ENCODE measurements at places on chromosomes 5 and 9. TPM values are rescaled to one million over a fixed set of nuclear protein-coding genes. Genes with fewer than 3 reads are reported as not detected.
A peak's percentile ranks its signal among the peaks of the same experiment; 100 is the strongest.

SPINK4 gene
- total RNA-seq: not detected

GRCh38 chr5:96228408-96228807, 204.6 kb downstream of the PCSK1 start:
- no peak for DNase-seq

GRCh38 chr5:132263548-132264261, 6.2 kb downstream of the PDLIM4 start:
- DNase-seq: peak; percentile 22

DNA sequence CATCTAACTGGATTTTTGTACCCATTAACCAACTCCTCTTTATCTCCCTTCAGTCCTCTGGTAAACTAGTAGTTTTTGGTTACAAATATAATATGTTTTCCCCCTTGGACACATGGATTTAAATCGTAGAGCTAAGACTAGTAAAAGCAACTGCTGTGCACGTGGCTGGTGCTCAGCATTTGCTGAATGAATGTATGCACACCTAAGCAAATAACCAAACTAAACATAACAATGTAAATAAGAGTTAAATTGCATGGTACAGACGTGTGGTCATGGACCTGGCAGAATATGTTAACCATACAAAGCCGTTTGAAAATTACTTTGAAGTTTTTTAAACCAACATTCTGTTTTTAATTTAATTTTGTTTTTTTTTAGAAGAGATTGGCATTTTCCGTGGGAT, 65.2 kb upstream of the FYB1 start:
- DNase-seq: no peak

DNA sequence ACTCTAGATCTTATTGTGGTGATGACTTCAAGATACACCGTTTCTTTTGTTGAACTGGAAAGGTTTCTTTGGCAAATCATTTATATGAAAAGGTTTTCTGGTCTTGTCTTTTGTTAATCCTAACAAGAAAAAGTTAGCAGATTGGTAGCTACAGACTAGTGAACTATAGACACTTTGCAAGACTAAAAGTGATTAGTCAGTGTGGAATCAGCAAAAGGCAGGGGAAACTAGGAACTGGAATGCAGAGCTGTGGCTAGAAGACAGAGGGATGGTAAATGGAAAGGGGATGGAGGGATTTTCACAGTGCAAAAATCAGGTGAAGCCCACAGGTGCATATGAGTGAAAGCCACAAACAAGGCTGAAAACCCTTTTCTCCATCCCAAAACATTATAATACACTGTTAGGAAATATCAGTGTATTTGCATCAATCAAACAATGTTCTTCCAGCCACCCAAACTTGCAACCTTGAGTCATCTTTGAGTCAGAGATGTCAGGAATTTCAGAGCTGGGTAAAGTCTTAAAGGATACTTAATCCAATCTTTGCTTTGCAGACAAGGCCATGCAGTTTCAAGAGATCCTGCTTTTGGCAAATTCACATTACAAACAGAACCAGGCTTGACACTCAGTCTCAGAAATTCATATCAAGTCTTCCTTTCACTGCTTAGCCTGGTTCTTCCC, 52.7 kb downstream of the PLK2 start:
- DNase-seq: no peak

GRCh38 chr9:98567540-98568233, 141.0 kb downstream of the GABBR2 start:
- DNase-seq: no peak

GRCh38 chr5:41517909-41518308, 7.5 kb upstream of the PLCXD3 start:
- DNase-seq: no peak

Data from liver (tissue), 10 donors.